ENCODE measurements at places on chromosomes 4 and X.

GRCh38 chr4:87150498-87151261, 69.7 kb downstream of the KLHL8 start:
- peak; percentile 43 for DNase-seq

GRCh38 chrX:136146614-136147314, 569 bp upstream of the FHL1 start:
- DNase-seq: peak; percentile 13

- DNase-seq: peak; percentile 71
Observed at GRCh38 chr4:152115794-152116193, 355.0 kb upstream of the GATB start.

DNA sequence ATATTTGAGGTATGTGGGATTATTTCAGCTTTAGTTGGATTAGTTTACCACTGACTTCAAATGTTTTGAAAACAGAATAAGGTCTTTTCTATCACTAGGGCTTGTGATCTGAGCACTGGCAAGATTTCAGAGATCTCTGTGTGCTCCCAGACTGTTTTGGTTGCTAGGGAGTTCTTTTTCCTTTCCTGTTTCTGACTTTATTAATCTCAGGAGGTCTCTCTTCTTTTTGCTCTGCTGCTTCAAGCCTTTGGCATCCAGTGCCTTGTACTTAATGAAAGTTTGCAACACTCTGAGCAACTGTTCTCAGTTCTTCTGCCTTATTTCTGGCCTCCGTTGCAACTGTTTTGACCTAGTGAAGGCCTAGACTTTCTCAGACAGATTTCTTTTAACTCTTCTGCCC, 32.1 kb upstream of the PAQR3 start:
- no peak for DNase-seq

GRCh38 chr4:176610594-176610993, 182.1 kb downstream of the VEGFC start:
- no peak for DNase-seq

- no peak for DNase-seq
Observed at GRCh38 chr4:127656047-127656680, 23.4 kb downstream of the INTU start.

DNA sequence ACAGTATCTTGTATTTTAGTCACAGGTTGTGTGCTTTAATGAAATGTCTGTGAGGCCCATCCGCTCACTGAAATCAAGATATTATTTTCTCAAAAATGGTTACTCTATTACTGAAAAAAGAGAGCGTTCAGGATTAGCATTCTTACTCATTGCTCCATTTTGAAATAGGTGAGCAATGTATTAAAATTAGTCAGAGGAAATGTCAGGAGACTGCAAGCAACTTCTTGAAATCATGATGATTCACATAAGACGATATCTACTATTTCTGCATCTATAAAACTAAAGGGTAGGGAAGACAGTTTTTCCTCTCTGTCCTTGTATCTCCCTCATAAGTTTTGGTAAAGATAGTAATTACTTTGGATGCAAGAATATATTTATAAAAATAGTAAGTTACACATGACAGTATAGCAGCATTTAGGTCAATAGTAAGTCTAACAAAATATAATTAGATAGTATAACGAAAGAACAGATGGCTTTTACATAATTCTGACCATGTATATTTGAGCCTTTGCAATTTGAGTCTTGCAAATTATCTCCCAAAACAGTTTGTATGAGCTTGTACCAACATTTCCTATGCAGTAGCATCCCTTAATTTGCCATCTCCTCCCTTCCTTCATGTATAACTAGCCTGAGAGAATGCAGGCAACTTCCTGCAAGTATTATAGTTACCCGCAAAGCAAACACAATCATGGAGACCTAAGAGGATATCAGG, 937.8 kb downstream of the PCDH7 start:
- DNase-seq: no peak

DNA sequence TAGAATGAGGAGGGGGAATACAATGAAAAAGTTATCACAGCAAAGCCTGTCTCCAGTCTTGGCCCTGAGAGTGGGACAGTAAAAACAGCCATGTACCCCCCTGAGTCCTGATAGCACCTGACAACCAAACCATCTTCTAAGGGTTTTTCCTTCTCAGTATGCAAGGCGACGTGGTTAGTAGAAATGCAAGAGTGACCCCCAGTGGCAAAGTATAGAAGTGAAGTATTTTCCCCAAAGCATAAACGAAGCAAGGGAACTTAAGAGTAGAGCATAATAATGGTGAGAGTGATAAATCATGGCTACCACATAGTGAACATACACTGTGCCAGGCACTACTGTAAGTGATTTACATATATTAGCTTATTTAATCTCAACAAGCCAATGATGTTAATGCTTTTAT, 52.8 kb downstream of the FAM47C start:
- no peak for DNase-seq

GRCh38 chrX:39161611-39162255, 360.5 kb downstream of the MID1IP1 start:
- no peak for DNase-seq

DNA sequence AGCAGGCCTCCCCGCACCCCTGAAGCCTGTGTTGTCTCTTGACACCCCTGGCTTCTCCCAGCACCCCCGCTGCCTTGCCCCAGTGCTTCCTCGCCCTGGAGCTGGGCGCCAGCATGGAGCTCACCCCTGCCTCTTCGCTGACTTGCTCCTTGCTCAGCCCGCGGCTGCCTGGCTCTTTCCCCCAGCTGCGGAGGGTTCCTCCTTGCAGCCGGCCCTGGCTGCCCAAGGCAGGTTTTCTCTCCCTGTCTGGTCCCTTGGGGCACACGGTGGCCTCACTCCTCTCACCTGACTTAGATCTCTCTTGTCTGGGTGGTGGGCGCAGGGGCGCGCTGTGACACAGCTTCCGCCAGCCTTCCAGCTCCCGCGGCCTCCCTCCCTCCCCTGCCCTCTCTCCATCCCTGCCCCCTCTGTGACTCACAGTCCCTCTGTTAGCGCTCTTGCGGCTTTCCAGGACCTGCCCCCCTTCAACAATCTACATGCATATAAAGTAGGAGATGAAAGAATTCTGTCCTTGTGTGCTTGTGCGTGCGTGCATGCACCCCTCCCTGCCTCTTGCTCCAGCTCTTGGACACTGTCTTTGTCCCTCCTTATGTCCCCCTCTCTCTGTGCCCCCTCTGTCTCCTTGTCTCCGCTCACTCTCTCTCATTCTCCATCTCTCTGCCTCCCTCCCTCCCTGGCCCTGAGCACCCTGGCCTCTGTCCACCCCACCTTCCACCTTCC, 2.2 kb downstream of the PLXNB3 start:
- DNase-seq: no peak

GRCh38 chrX:3651277-3651676, 62.2 kb downstream of the PRKX start:
- peak; percentile 31 for DNase-seq

- DNase-seq: no peak
Observed at GRCh38 chr4:57363346-57363745, 253.2 kb upstream of the IGFBP7 start.

GRCh38 chr4:46196086-46196485, 72.2 kb upstream of the GABRG1 start:
- no peak for DNase-seq

GRCh38 chr4:95798727-95799126, 41.2 kb upstream of the PDHA2 start:
- DNase-seq: no peak

DNA sequence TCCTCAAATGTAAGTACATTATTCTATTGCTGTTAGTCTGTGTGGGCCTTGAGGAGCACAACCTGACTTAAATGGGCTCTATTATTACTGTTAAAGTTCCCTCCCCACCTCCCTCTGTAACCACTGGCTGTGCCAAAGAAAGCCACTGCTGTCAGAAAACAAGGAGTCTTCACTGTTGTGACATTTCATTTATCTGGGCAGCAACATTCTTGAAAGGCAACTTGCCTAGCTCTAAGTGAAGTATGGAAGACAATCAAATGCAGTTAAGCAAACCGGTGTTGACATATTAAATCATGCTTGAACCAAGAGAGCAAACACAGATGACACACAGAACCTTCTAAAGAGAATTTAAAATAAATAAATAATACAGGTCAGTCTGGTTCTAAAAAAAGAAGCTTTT, 81.0 kb downstream of the EPHA5 start:
- DNase-seq: no peak

DNA sequence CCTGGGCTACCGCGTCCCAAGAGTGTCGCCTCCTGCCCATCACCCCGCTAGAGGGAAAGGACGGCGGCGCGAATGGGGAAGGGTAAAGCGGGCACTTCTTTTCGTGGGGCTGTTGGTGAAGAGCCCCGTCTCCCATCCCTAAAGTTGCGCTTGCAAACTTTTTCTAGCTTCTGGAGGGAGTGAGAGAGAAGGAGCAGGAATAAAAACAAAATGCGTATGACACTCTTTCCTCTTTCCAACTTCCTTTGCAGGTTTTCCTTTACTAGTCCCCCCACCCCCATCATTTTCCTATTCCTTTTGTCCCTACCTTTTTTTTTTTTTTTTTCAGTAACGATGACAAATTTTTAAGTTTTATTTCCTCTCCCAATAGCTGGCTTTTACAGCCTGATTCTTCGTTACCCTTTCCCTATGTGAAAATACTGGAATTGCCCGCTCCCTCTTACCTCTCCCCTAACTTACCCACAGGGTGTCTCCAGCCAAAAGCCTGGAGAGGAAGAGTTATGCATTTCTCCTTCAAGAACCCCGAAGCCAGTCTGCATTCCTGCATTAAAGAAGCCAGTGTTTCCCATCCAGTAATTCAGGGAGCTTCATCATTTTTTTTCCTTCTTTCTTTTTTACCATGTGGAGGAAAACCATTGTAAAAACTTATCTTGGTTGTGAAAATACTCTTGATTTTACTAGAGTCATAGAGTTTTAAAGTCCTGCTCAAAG, 613 bp upstream of the ARSJ start:
- no peak for DNase-seq

DNA sequence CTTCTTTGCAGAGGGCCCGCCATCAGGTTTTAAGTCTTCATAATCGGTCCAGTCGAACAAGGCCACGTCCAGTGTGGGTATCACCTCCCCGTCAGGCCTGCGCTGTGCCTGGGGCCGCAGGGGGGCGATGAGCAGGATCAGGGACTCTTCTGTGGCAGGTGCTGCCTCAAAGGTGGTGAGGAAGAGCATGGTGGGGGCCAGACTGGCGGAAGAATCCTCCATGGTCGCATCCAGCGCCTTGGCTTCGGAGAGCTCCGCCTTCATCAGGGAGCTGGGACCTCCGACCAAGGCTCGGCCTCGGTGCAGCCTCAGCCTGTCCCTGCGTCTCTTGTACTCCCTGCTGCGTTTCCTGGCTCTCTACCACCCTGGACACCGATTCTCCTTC, 17.5 kb downstream of the FAM9A start:
- no peak for DNase-seq

- DNase-seq: no peak
Observed at GRCh38 chrX:73876911-73877310, 313.9 kb downstream of the CHIC1 start.

- no peak for DNase-seq
Observed at GRCh38 chr4:153728151-153728550, 31.7 kb downstream of the RNF175 start.

- no peak for DNase-seq
Observed at GRCh38 chrX:11575332-11575731, 90.4 kb downstream of the ARHGAP6 start.

GRCh38 chrX:40304115-40304514, 206.4 kb upstream of the BCOR start:
- no peak for DNase-seq

- DNase-seq: no peak
Observed at GRCh38 chr4:55169352-55169961, 44.1 kb upstream of the KDR start.

DNA sequence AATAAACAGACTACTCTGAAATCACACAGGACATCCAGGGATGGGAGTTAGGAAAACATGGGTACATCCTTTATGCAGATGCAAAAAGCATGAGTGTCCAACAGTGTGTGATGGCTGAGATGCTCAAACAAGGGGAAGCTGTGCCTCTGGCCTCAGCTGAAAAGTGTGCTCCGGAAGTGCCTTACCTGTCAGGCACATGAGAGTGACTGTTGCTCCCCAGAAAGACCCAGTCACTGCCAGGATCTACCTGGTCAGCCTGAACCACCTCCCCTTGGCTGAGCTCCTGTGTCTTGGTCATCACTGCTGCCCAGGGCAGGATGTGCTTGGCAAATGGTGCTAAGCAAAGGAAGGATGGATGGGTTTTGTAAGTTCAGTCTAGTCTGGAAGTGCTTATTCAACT, 4.0 kb downstream of the PPP2R2C start:
- no peak for DNase-seq

GRCh38 chrX:25175743-25176142, 160.0 kb upstream of the ARX start:
- no peak for DNase-seq

DNA sequence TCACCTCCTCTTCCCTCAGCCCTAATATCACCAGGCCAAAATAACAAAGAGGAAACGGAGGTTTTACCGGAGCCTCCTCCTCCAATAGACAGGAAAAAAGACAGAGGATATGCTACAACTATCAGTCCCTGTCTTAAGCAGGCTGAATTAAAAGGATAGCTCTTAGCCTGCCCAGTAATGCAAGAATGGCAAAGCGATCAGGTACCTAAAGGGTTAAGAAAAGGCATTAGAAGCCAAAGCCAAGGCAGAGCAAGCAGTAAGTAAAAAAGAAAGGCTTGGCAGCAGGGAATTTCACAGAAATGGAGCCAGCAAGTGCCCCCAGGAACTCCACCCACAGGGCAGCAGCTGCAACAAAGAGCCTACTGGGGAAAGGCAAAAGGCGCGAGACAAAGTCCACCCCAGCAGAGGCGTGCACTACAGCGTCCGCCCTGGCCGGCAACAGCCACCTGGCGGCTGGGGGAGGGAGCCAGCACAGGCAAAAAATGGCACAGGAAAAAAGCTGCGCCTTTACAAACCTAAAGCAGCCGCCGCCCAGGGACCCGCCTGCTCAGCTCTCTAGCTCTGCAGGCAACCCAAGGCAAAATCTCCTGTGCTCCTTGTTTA, 220.6 kb upstream of the ZC4H2 start:
- no peak for DNase-seq

GRCh38 chr4:177451108-177451500, 8.9 kb upstream of the AGA start:
- DNase-seq: no peak

GRCh38 chr4:85407546-85407945, 67.4 kb upstream of the ARHGAP24 start:
- no peak for DNase-seq

DNA sequence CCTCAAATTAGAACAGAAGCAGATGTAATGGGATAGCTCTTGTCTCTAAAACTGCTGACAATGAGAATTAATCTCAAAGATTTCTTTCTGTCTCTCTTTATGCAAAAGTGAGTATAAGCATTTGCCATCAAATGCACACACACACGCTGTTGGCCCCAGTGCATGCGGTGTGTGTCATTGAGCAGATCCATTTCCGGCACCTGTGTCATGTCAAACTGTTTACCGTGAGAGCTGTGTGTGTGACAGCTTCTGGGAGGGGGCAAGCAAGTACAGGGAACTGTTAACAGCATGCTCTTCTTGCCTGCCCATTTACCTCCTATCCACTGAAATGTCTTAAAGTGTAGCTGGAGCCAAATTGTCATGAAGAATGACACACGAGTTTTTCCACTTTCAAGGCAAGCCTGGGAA, 297.9 kb upstream of the FAT4 start:
- no peak for DNase-seq

GRCh38 chr4:37762294-37762990, 64.0 kb upstream of the PGM2 start:
- no peak for DNase-seq

- no peak for DNase-seq
Observed at GRCh38 chr4:135538698-135539097, 1337.1 kb upstream of the PABPC4L start.

GRCh38 chr4:145497199-145498149, 15.8 kb downstream of the SMAD1 start:
- no peak for DNase-seq

- no peak for DNase-seq
Observed at GRCh38 chr4:184548648-184549341, 74.4 kb upstream of the IRF2 start.

GRCh38 chrX:104307341-104307740, 52.6 kb upstream of the ESX1 start:
- DNase-seq: no peak
